Omental fat pad (tissue), 4 donors: ENCODE measurements at places on chromosomes 2 and 18. TPM values are rescaled to one million over a fixed set of nuclear protein-coding genes. Genes with fewer than 3 reads are reported as not detected.

The RBMS1 gene
- total RNA-seq: 138 TPM

The TM4SF20 gene
- total RNA-seq: not detected

The RIT2 gene
- not detected for total RNA-seq

The IL36RN gene
- total RNA-seq: not detected

The EHD3 gene
- 5.2 TPM for total RNA-seq

The TSPYL6 gene
- 0.32 TPM for total RNA-seq

The AOX1 gene
- total RNA-seq: 629 TPM

The BCS1L gene
- total RNA-seq: 21.1 TPM

The VIT gene
- total RNA-seq: 20.4 TPM

The SOCS6 gene
- 21.1 TPM for total RNA-seq

The REG3G gene
- total RNA-seq: not detected

The SERPINB7 gene
- total RNA-seq: not detected

The RPE gene
- 63.2 TPM for total RNA-seq

- no peak for DNase-seq
Observed at GRCh38 chr2:216142540-216142939, 33.4 kb downstream of the XRCC5 start.

- DNase-seq: no peak
Observed at GRCh38 chr2:237055386-237056100, 30.1 kb upstream of the COPS8 start.

DNA sequence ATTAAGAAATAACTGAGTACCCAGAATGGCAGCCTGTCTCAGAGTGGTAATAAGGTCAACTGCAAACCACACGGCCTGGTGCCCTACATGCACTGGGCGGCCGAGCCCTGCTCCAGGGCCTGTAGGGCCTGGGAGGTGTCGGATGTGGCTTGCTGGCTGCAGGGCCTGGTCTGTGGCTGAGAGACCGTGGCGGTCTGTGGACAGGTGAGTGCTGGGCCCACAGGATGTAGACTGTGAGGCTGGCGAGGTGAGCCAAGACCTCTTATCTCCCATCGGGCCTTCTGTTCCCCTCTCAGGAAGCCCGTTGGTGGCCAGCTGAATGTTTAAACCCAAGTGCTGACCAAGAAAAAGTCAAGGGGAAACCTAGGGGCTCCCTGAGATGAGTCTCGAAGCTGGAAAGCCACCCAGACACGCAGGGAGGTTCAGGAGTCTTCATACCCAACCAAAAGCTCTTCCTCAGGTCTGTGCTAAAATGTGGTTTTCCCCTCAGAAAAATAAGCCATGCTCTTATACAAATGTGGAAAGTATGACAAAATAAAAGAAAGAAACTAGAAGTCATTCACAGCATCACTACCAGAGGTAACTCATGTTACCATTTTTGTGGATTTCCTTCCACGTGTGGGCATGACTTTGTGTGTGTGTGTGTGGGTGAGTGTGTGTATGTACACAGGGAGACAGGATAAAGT, 47.7 kb upstream of the CTDP1 start:
- DNase-seq: no peak

DNA sequence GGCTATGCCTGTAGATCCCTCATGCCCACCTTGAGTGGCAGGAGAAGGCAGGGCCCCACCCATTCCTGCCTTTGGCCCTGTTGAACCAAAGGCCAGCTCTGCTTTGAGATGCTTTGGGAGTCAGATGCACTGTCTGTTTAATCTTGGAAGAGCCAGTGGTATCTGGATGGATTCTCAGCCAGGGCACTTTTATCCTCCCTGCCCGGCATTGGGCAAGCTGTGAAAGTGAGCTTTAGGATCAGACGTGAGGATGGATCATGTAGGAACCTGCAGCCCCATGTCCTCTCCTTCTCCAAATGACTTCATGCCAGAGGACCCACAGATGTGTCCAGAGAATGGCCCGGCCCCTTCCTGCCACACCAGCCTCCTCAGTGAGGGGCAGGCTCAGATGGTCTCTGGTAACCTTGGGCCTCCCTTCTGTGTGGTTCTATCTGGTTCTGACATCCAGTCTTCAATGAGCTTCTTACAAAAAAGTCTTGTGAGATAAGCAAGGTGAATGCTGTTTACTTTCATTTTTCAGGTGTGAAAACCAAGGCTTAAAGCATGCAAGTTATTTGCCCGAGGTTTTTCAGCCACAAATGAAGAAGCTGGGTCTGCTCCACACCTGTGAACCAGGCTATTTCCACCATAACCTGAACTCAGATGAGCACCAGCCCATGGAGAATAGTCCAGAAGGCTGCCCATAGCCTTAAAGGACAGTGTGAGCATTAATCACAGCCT, 123.8 kb downstream of the KCTD1 start:
- no peak for DNase-seq

DNA sequence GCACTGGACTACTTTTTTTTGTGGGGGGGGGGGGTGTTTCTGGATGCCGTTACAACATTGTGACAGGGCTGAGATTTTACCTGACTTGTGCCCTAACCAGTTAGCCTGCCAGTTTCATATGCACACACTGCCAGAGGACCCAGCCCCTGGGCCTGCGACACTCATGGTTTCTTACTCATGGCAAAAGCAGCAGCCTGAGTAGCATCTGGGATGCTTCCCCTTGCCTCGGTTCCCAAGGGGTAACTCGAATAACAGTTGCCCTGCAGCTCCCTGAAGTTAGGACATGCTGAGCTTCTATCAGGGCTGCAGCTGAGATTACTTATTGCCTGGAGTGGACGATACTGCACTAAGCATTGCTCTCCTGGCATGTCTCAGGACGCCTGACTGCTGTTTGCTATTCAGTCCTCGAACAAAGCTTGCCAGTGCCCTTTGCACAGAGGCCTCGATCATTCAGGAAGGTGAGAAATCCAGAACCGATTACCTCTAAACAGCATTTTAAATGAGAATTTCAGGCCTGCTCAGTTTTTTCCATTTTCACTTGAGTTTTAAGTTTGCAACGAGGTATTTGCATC, 47.9 kb downstream of the TRPM8 start:
- DNase-seq: no peak

GRCh38 chr18:34493099-34493544, 217.0 kb upstream of the DTNA start:
- DNase-seq: peak; percentile 51

DNA sequence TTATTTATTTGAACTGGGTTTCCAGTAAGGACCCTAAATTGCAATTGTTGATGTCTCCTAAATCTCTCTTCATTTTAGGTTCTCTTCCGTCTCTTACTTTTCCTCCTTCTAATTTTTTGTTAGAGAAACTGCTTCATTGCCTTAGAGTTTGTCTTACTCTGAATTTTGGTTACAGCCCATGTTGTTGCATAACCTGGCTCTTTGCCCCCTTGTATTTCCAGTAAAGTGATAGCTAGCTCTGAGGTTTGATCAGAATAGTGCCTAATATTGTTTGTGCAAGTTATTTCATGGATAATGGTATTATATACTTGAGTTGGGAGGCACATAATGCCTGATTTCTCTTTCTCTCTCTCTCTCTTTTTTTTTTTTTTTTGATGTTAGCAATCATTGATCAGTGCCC, 71.8 kb downstream of the MGAT5 start:
- DNase-seq: no peak

DNA sequence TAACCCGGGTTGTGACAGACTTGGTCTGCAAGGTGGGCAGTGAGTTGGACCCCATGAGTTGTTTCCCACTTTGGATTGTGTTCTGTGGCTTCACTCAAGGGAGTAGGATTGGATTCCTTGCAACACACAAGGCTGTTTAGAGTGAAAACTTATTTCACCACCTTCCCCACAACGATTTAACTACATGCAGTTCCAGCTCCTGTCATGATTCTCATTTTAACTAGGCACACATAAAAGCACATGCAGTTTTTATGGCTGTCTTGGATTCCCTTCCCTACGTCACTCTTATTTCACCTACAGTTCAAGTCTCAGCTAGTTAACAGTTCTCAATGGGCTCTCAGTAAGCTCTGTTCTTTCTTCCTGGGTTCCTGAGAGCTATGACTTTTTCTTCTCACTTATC, 15.9 kb downstream of the EFEMP1 start:
- DNase-seq: no peak

DNA sequence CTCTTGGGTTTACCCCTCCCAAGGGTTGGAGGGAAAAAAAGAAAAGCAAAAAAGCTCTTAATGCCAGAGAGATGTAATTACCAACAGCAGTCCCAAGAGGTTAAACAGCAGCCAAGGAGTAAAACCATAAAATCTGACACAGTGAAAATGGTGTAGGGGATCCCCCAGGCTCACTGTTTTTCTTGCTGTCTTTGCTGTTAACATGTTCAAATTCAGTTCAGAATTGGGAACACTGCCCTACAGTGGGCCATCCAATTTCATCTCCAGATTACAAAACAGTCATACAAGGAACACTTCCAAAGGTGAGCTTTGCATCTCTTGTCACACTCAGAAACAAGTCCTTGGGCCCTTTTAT, 54.5 kb downstream of the PLEKHM3 start:
- no peak for DNase-seq

GRCh38 chr2:189287982-189288521, 108.5 kb upstream of the COL5A2 start:
- no peak for DNase-seq

DNA sequence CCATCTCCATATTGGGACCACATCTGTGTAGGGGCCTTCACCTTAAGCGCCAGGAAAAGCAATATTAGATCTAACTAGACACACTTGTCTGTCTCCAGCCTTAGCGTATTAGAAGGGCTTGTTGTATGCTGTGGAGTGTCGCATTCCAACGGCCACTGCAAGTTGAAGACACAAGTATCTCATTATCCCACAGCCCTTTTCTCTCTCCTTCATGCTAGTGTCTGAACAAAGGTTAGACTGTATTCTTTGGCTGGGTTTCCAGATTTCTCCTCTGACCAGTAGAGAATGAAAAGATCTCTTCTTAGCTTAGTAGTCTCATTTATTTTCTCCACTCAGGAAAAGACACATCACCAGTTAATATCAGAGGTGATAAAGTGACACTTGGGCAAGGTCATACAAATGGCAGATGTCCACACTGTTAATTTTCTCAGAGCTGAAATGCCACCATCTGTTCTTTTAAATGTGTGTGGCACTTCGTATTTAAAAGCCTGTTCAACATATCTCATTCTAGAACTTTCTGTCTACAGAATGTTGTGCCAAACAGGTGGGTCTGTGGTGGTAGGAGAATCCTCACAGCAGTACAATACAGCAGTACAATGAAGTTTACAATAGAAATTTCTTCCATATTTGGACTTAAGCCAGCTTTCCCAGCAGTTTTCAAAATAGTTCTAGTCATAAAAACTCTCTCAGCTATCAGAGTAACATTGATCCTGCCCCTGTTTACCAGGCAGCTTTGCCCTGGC, 94.0 kb upstream of the ITGA6 start:
- DNase-seq: no peak

DNA sequence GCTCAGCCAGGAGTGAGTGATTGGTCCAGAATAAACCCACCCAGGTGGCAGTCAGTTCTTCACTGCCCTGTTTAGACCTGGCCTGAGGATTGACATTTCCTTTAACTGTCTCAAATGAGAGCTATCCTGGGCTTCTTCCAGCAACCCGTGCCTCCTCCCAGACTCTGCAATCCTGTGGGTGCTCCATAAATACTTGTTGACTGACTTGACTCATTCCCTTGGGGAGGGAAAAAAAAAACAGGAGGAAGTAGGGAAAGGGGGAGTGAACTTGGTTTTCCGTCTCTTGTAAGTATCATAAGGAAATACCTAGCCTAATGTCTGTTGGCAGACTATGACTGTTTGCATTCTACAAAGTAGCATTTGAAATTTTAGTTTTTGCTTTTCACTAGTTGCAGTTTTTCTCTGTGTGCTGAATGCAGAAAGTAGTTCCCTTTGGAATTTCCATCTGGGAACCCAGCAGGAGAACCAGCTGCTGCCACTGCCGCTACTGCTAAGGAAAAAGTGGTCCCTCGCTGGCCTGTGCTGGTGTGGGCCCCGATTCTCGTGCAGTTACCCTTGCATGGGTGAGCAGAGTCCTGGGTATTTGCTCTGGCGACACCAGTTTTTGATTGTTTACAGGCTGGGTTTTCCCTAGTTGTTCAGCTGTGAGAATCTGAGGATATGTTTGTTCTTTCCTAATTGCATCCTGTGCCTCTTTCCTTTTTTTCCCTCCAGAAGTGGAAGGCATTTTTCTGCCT, 78.8 kb downstream of the TGOLN2 start:
- no peak for DNase-seq

DNA sequence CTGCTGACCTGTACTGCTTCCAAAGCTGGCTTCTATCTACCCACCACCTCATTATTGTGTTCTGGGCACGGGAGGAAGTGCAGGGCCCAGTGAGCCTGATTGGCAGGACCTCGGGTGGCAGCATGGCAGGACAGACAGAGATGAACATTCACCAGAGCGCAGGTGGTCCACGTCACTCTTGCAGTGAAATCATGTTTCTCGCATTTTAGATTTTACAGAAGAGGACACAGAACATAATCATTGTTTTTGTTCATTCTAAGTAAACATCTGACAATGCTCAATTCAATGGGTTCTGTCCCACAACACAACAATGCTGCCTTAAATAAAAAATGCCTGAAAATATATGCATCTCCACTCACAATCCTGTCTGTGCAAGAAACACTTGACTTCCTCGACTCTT, 11.5 kb upstream of the BIN1 start:
- no peak for DNase-seq

- DNase-seq: no peak
Observed at GRCh38 chr18:75034937-75035336, 174.0 kb downstream of the PTGR3 start.

GRCh38 chr2:186129767-186130581, 356.1 kb upstream of the ZC3H15 start:
- DNase-seq: no peak

GRCh38 chr2:232076736-232077135, 115.2 kb downstream of the DIS3L2 start:
- no peak for DNase-seq

DNA sequence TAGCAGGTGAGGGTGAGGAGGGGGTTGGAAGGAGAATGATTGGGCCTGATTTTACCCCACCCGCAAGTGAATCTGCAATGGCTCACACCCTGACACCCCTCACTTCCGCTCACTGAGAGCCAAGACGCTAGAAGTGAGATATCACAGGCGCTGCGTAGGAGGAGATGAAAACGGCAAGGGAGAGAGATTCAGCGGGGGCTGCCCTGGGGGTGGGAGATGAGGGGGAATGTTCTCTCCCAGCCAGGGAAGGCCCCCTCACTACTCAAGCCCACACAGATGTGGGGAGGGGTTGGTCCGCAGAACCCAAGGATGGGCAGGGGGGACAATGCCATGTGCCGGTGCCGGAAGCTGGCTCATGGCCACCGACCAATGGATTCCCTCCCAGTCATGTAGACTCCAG, 32.9 kb downstream of the LOXHD1 start:
- no peak for DNase-seq

DNA sequence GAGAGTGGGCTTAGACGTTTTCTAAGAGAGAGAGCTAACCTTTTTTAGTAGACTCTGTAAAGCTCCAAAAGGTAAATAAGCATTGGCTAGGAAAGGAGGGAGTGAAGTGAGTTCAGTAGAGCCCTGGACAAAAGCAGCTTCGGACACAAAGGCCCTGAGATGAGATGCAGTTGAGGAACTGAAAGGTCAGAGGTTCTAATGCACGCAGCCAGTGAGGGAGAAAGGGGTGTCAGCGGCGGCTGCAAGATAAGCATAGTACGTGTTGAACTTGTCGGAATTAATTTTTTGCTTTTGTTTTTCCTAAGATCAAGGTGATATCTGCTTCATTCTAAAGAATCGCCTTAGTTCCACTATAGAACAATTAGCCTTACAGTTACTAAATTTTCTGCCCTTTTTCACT, 11.2 kb upstream of the SLC8A1 start:
- no peak for DNase-seq
